ENCODE measurements at places on chromosomes 7 and 10.

DNA sequence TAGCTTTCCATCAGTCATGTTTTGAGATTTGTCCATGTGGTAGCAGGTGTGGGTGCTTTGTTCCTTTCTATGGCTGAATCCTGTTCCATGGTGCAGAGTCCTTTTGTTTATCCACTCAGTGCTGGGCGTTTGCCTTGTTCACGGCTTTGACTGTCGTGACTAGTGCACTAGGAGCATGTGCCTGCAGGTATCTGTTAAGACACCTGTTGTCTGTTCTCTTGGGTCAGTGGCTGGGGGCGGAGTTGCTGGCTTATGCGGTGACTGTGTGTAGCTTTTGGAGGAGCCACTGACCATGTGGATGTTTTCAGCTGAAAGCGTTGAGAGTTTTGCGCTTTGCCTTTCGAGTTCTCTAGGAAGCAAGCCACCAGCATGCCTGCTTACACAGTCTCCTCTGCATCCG lies 573.1 kb upstream of the FOXK1 start:
- no peak for DNase-seq

DNA sequence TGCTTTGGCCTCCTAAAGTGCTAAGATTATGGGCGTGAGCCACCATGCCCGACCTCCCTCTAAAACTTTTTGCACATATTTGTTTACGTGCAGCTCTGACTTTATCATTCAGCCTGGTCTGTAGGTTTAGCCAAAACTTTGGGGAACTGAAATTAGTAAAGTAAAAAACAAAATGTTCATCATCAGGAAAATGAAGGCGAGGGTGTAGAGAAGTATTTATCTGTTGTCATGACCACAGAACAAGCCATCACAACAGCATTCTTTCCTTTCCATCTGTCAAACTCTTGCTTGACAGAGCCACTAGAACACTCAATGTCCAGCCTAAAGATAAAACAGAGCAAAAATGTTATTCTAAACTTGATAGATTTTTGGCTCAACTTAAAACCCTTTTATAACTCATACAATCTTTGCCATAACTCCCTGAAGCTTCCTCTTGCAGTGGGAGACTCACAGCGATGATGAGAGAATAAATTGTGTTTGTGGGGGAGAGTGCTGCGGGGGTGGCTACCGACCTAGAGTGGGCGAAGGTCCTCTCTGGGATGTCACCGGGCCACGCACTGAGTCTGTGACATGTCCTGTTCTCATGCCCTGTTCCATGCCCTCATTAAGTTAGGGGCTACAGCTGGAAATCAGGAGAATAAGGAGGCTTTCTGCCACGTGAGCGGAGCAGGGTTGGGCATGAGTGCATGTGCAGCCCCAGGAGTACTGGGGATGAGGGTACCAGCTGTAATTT lies 58.6 kb upstream of the MKRN1 start:
- no peak for DNase-seq

DNA sequence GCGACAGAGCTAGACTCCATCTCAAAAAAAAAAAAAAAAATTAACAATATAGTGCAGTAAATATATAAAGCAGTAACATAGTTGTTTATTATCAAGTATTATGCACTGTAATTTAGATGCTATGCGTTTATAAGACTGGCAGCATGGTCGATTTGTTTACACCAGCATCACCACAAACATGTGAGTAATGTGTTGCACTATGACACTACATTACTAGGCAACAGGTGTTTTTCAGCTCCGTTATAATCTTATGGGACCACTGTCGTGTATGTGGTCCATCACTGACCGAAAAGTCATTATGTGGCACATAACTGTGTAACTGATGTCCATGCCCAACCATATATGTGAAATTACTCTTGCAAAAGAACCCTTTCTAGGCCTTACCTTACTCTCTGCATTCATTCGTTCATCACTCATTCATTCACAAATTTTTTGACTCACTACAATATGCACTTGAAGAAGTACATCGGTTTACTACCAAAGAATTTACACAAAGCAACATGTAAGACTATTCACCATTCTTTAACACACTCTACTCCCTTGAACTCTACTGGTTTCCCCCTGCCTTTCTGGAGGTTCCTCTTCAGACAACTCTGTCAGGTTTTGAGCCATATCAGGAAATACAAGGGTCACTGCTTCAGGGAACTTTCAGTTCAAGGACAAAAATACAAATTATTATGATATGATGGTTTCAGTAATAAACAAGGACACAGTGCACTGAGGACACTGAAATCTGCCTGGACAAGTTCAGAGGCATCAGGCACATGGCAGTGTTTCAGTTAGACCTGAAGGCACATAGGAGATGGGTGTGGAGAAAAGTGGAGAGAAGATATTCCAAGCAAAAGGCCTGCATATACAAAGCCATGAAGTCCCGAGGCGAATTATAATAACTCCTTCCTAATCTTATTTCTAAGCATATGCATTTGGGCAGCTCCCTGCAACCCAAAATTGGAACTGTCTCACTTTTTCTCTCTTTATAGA lies 17.4 kb downstream of the ITGB1 start:
- DNase-seq = no peak

DNA sequence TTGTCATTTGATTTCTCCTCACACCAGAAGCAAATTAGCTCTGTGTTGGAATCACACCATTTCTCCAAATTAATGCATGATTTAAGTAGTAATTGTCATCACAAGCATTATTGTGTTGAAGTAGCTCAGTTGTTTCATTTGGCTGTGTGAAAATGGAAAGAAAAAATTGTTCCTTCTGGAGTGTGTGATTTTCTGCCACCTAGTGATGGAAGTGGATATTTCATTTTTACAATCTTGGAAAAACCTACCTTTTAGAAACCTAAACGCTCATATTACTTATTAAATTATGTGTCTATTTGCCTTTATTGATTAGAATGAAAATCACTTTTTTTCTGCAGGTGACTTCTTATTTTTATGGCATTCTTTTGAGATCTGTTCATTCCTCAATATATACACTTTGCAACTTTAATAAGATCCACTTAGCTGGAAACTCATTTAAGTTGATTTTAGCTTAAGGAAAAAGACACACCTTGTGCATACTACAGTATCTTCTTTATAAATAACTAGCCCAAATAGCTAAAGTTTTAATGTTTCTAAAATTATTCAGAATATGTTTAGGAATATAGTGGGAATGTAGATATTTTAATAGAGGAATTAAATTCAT lies 50.0 kb downstream of the SRI start:
- no peak for DNase-seq

- no peak for DNase-seq
These were observed 151.3 kb upstream of the FZD1 start for GRCh38 chr7:91112902-91113341.

DNA sequence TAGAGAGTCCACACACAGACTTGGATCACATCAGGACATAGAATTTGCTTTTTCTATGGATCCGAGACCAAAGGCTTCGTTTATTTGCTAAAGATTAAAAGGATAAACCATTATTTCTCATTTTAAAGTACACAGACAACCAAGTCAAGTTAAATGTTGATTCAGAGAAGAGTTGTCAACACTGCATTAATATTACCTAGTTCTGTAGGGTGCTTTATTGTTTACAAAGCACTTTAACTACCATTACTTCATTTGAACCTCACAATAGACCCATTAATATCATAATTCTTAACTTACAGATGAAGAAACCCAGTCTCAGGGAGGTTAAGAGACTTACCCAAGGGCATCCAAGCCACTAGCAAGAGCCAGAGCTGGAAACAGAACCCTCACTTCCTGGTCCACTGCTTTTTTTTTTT lies 43.2 kb upstream of the GSAP start:
- DNase-seq = no peak

GRCh38 chr10:99527526-99528493 lies 4.9 kb upstream of the NKX2-3 start:
- no peak for DNase-seq

DNA sequence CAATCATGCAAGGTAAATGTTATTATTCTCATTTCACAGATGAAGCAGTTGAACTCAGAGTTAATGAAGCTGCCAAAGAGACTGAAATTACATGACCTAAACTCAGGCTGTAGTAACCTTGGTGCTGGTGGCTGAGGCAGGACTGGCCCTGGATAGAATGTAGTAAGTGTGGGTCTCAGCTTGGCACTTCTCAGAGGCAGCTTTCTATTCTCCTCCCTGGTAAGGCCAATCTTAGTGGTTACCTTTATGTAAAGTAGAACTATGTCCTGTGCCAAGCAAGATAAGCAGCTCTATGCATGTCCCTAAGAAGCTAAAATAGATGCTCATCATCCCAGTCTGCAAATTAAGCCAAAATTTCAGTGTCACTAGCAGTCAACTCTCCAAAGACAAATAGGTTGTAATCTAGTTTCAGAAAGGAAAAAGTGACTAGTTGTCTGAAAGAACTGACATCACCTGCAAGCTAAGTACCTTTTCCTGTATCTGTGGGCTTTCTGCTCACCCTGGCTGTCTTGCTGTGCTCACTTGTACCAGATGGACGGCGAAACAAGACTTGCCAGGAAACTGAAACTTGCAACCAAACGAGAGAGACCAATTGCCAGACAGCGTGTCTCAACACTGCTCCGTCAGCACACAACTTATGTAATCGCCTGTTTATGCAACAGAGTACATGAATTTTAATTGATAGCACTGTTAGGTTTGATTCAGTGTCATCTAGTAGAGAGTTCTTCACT lies 43.7 kb downstream of the CH25H start:
- peak; percentile 64 for DNase-seq

DNA sequence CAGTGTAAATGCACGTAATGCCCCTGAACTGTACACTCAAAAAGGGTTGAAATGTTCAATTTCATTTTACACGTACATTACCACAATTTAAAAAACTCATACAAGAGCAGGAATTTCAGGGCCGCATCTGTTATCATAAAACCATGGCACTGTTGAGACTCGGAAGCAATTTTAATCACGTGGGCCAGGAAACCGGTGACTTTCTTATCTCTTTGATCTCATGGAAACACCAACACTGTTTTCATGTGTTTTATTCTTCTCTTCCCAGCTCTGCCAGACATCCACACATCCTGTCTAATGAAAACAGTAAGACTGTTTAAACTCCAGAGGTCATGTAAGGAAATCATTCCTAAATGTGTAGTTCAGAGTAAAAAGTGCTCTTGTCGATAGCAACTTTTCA lies 35.9 kb downstream of the PTPRE start:
- DNase-seq = no peak

GRCh38 chr7:35988818-35989217 lies 164.2 kb upstream of the EEPD1 start:
- DNase-seq = peak; percentile 78
